ENCODE measurements at places on chromosomes 3 and 15.

- DNase-seq = no peak
Observed at GRCh38 chr15:65926899-65927298, 57.6 kb downstream of the RAB11A start.

GRCh38 chr3:123096731-123097130 lies 29.9 kb downstream of the PDIA5 start:
- DNase-seq = peak; percentile 89

DNA sequence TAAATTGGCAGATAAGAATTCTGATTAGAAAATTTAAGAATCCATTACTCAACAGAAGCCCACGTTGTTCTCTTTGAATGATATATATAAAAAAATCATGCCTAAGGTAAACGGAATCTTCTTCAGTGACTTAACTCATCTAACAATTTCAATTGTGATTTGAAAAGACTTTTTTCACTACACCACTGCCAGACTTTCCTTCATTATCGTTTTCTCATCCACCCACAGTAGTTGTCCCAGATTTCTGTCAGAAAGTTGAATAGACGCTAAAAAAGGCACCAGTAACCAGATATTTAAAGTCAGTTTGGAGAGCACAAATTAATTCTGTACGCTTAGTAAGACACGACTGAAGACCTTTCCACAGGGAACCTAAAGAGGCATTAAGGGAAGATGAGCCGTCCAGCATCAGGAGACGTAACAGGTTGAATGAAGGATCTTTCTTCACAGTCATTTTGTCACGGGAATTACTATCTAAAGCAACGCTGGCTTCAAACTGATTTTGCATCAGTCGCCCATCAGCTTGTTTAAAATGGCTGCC lies 1.3 kb downstream of the HIGD1A start:
- DNase-seq = no peak

DNA sequence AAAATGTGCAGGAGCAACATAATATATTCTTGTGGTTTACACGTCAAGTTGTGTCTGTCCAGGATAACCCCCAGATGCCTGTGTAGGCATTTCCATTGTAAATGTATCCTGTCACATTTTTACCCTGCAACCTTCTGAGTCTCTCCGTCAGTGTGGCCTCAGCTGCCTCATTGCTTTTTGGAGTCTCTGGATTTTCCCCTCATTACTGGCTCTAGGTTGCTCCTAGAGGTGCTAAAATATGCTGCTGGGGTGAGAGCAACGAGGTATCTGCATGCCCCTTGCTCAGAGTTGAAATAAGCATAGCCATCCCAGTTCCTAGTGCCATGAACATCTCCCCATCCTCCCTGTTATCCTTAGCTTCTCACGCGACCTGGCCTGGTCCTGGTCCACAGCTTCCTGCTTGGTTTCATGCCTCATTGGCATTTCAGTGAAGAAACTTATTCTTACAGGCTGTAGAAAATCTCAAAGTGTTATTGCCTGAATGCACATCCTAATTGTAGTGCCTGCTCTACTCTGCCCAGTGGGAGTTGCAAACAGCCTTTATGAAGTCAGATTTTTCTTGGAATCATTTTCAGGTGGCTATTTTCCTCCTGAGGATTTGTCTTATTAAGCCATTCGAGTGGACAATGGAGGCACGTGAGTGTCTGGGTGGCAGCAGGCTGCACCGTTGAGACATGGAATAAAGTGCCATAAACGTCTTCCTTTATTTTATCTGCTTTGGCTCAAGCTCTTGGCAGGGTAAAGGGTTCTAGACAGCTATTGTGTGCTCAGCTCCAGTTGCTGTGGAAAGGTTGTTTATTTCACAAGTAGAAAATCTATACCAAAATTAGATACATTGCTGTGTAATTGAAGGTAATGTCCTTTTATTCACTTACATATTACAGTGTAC lies 33.2 kb downstream of the OXNAD1 start:
- no peak for DNase-seq

DNA sequence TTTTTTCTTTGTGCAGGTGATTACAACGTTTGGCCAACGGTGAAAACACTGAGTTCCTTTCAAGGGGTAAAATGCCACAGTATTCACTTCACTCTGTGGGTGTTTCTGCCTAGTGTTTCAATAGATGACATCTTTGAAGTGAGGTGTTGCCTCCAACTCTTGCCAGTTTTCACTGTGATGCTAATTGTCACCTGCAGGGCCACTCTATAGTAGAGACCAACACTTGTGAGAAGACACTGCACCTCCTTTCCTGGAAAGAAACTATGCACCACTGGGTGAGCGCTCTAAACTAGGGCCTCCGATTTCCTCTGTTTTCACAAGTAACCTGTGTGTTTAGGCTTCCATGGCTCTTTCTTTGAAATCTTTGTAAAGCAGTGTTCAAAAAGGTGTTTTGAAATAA lies 98.3 kb downstream of the THRB start:
- no peak for DNase-seq

GRCh38 chr3:89107461-89108290 lies at the start of gene EPHA3:
Gene EPHA3 (plus strand): TSS chr3:89107621. CDS start chr3:89107749, 128 bp downstream.
- peak; percentile 89 for DNase-seq

GRCh38 chr3:58261954-58262666 lies 24.5 kb downstream of the ABHD6 start:
- no peak for DNase-seq

- DNase-seq = no peak
Observed at GRCh38 chr3:43999728-44000319, 241.9 kb upstream of the TOPAZ1 start.

DNA sequence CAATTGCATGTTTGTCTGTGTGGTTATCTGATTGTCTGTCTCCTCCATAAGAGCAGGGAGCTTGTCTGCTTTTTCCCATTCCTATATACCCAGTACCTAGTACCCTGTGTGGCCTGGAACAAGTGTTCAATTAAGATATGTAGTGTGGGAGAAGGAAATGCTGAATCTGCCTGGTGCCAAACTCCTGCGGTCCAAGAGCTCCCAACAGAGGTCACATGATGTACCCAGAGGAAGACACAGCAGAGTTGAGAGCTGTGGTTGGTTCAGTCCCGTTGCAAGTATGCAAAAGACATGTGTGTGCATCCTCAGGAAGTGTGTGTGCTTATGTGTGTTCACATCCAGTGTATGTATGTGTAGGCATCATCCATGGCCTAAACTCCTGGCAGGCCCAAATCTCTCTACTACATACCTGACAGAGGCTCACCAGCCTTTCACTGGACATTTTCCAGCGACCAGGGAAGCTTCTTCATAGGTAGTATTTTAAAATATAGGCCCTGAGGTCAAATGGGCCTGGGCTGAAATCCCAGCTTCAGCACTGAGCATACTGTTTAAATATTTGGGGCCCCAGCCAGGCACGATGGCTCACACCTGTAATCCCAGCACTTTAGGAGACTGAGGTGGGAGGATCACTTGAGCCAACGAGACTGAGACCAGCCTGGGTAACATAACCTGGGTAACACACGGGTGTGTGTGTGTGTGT lies 34.0 kb upstream of the ITGA11 start:
- DNase-seq = no peak

GRCh38 chr3:62723166-62723913 lies 151.9 kb downstream of the CADPS start:
- DNase-seq = no peak

GRCh38 chr3:104677932-104678331 lies 688.8 kb upstream of the ALCAM start:
- DNase-seq = no peak

GRCh38 chr3:121998611-121999473 lies 23.2 kb downstream of the ILDR1 start:
- no peak for DNase-seq

DNA sequence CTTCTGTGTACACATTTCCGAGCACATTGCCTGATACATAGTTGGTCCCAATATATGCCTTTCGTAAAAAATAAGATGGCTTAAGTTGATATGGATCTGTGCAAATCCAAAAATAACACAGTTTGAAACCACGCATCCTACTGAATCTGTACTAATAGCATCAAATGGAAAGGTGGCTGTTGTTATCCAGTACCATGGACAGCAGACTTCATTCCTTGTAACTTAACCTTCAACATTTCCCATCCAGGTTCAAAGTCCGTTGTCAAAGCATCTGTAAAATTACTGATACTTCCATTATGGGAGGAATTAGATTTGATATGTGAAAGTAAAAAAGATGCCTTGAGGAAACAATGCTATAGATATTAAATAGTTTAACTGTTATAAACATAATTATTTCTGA lies 65.5 kb upstream of the C3orf49 start:
- DNase-seq = no peak

DNA sequence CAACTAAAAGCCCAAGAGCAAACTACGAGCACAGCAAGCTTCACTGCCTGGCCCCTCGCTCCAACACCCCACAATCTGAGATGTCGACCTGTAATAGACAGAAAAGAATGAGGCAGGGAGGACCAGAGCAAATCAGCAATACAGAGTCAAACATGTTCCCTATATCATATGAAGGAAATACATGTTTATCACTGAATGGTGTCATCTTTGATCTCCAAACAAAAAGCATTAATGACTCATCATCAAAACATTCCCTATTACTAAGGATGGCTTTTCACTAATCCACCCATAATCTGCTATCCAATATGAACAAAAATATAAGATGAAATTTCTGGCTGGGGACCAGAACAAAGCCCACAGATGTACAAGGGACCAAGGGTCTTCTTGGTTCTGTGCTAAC lies 34.7 kb downstream of the MYO5A start:
- no peak for DNase-seq

All from cardiac septum (tissue), 1 donor.